ENCODE measurements at places on chromosomes 4 and X.
A peak's percentile ranks its signal among the peaks of the same experiment; 100 is the strongest.

GRCh38 chrX:136608295-136608933 lies 39.5 kb upstream of the CD40LG start:
- no peak overlapping the region for H3K4me3 ChIP-seq
- no peaks in the 10 kb centered on the region for H3K27me3 ChIP-seq
- no peaks in the 10 kb centered on the region for H3K36me3 ChIP-seq
- peaks cover 13% of the 10 kb centered on the region for H3K4me1 ChIP-seq

- H3K27ac ChIP-seq: no peak overlapping the region
- no peaks in the 10 kb centered on the region for H3K27me3 ChIP-seq
- no peaks in the 10 kb centered on the region for H3K36me3 ChIP-seq
- no peaks in the 10 kb centered on the region for H3K4me1 ChIP-seq
Measured at GRCh38 chr4:28675582-28675981, 1814.9 kb downstream of the STIM2 start.

GRCh38 chr4:38075370-38076152 lies 115.4 kb downstream of the PTTG2 start:
- peaks cover 8% of the 10 kb centered on the region for H3K4me1 ChIP-seq
- peaks cover 15% of the 10 kb centered on the region for H3K36me3 ChIP-seq
- H3K27ac ChIP-seq: peak overlapping the region; percentile 37

DNA sequence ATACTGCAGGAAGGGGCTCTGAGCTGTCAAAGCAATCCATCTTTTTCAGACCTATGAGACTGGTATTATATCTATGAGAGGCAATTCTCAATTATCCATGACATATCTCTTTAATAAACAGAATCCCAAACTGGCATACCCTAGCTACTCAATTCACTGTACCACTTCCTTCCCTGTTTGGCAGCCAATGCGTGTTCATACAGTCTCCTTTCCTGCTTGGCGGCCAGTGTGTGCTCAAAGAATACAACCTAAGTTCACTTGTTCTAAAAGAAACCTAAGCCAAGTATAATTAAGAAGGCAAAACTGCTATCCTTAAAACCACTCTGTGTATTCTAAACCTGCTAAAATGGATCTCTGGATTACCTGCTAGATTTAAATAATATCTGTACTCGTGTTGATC lies 38.3 kb downstream of the ARHGEF9 start:
- H3K36me3 ChIP-seq: no peaks in the 10 kb centered on the region
- peak; percentile 7 for DNase-seq
- peaks cover 50% of the 10 kb centered on the region for H3K4me1 ChIP-seq
- H3K27ac ChIP-seq: peak overlapping the region; percentile 79
- H3K4me3 ChIP-seq: no peak overlapping the region

- H3K36me3 ChIP-seq: no peaks in the 10 kb centered on the region
- H3K4me1 ChIP-seq: no peaks in the 10 kb centered on the region
- no peaks in the 10 kb centered on the region for H3K27me3 ChIP-seq
- no peak for DNase-seq
Measured at GRCh38 chr4:7275067-7275466, 82.7 kb downstream of the SORCS2 start.

GRCh38 chr4:183374950-183375555 lies 52.8 kb upstream of the CLDN24 start:
- H3K4me1 ChIP-seq: no peaks in the 10 kb centered on the region
- no peak overlapping the region for H3K27ac ChIP-seq
- no peak for DNase-seq
- no peaks in the 10 kb centered on the region for H3K36me3 ChIP-seq
- no peak overlapping the region for H3K4me3 ChIP-seq

- H3K4me3 ChIP-seq: no peak overlapping the region
- H3K27me3 ChIP-seq: no peaks in the 10 kb centered on the region
- no peaks in the 10 kb centered on the region for H3K36me3 ChIP-seq
- DNase-seq: no peak
- no peaks in the 10 kb centered on the region for H3K4me1 ChIP-seq
Measured at GRCh38 chrX:45601052-45601451, 400.4 kb upstream of the DIPK2B start.

GRCh38 chr4:79049840-79050540 lies 110.8 kb upstream of the PAQR3 start:
- DNase-seq: no peak
- no peaks in the 10 kb centered on the region for H3K27me3 ChIP-seq
- H3K4me1 ChIP-seq: no peaks in the 10 kb centered on the region
- no peaks in the 10 kb centered on the region for H3K36me3 ChIP-seq

GRCh38 chr4:15002659-15003400 lies 549 bp downstream of the CPEB2 start:
- peak overlapping the region; percentile 98 for H3K27ac ChIP-seq
- peak overlapping the region; percentile 87 for H3K4me3 ChIP-seq
- no peaks in the 10 kb centered on the region for H3K27me3 ChIP-seq
- peaks cover 2% of the 10 kb centered on the region for H3K4me1 ChIP-seq
- DNase-seq: peak; percentile 76
- H3K36me3 ChIP-seq: peaks cover 3% of the 10 kb centered on the region

- no peak for DNase-seq
- H3K27me3 ChIP-seq: no peaks in the 10 kb centered on the region
- H3K4me1 ChIP-seq: peaks cover 8% of the 10 kb centered on the region
- no peaks in the 10 kb centered on the region for H3K36me3 ChIP-seq
- H3K27ac ChIP-seq: no peak overlapping the region
- H3K4me3 ChIP-seq: no peak overlapping the region
Measured at GRCh38 chr4:2442175-2442993, 23.6 kb downstream of the CFAP99 start.

- H3K27ac ChIP-seq: no peak overlapping the region
- H3K36me3 ChIP-seq: no peaks in the 10 kb centered on the region
- no peaks in the 10 kb centered on the region for H3K27me3 ChIP-seq
- H3K4me1 ChIP-seq: no peaks in the 10 kb centered on the region
- no peak overlapping the region for H3K4me3 ChIP-seq
- no peak for DNase-seq
Measured at GRCh38 chr4:76804096-76804495, 93.8 kb downstream of the SOWAHB start.

- no peaks in the 10 kb centered on the region for H3K36me3 ChIP-seq
- H3K4me3 ChIP-seq: peak within 1 kb of the TSS; percentile 54
- no peaks in the 10 kb centered on the region for H3K27me3 ChIP-seq
- DNase-seq: no peak
- H3K4me1 ChIP-seq: peaks cover 8% of the 10 kb centered on the region
Measured at GRCh38 chrX:93673869-93674271, at the start of gene FAM133A. TSS of gene FAM133A (plus strand) at chrX:93674206. CDS start at chrX:93709420, 35,214 bp downstream.

DNA sequence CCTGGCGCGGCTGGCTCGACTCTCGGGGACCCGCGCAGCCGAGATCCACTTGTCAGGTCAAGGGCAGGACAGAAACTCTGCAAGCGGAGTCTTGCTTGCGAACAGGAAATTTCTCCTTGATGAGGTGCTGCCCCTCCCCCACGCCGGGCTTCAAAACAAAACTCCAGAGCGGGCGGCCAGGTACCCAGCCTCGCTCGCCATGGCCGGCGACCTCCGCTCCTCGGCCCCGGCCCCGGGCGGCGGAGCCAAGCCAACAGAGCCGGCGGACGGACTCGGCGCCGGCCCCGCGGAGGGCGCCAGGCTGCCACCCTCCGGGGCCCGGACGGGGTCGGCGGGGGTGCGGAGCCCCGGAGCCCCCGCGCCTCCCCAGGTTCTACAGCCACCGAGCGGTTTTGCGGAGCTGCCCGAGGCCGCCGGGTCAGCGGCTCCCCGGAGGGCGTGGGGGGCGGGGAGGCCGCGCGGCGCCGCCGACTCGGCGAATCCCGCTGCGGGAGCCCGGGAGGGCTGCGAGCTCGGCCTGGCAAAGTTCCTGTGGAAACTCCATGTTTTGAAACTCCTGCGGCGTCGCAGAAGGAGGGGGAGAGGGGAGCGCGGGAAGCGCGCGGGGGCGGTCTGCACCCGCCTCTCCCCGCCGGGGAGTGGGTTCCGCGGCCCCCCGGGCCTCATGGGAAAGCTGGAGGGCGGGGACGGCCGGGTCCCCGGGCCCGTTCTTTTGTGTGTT lies 11.7 kb upstream of the BCOR start:
- peaks cover 4% of the 10 kb centered on the region for H3K27me3 ChIP-seq
- DNase-seq: no peak
- peaks cover 32% of the 10 kb centered on the region for H3K4me1 ChIP-seq
- no peaks in the 10 kb centered on the region for H3K36me3 ChIP-seq

DNA sequence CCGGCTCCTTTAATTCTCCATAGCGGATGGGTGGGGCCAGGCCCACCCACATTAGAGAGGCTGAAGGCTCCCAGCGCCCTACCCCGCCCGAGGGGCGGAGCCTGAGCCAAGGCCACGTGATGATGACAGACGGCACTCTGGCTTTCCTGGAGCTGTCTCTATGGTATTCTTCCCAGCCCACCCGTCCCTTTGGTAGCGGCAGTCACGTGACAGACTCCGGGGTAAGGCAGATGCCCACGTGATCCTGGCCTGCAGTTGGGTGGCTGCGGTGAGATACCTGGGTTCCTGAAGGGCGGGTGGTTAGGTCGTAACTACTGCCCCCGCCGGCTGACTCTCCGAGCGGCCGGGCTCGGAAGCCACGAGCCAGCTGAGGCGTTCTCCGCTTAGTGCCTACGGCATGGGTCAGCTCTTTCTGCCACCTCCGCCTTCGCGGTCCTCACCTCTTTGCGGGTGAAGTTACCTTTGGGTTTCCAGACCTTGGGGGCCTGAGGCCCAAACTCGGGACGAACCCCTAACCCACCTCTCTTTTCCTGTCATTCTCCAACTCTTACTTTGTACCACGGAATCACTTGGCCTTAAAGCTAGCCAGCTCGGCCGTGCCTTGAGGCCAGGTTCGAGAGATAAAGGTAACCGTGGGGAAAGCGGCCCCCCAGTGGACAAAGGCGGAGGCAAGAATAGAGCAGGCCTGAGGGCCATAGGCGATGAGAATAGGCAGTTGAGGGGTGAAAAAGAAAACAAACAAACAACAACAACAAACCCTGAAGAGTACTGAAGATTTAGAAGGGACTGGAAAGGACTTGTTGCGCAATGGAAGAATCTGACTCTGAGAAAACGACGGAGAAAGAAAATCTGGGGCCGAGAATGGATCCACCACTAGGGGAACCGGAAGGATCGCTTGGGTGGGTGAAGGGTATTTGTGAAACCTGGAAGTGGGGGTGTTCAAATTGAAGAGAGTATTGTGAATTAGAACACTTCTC lies at the start of gene RRAGB:
Gene RRAGB (plus strand): TSS at position 229 of the 977 bp plus-strand sequence. CDS start 579 bp downstream, at position 808.
- H3K36me3 ChIP-seq: peaks cover 5% of the 10 kb centered on the region
- H3K4me3 ChIP-seq: peak within 1 kb of the TSS; percentile 67
- H3K4me1 ChIP-seq: peaks cover 11% of the 10 kb centered on the region
- peak; percentile 75 for DNase-seq
- no peaks in the 10 kb centered on the region for H3K27me3 ChIP-seq

DNA sequence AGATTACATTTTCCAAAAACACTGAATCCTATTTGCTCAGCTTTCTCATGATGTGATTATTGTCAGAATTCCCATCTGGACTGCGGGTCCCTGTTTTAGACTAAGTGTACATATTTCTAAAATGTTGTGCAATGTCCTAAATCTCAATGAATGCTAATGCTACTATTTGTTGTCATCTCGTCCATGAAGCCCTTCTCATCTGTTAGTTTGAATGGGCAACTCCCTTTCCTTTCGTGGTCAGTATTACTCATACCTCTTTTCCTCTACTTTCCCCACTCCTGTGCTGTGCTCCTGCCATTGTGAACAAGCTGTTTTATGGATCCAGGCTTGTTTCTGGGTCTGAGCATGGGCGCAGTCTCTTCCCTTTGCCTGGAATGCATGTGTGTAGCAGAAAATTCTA lies 91.0 kb downstream of the MID1 start:
- no peaks in the 10 kb centered on the region for H3K27me3 ChIP-seq
- H3K4me3 ChIP-seq: no peak overlapping the region
- no peaks in the 10 kb centered on the region for H3K4me1 ChIP-seq
- H3K36me3 ChIP-seq: no peaks in the 10 kb centered on the region

DNA sequence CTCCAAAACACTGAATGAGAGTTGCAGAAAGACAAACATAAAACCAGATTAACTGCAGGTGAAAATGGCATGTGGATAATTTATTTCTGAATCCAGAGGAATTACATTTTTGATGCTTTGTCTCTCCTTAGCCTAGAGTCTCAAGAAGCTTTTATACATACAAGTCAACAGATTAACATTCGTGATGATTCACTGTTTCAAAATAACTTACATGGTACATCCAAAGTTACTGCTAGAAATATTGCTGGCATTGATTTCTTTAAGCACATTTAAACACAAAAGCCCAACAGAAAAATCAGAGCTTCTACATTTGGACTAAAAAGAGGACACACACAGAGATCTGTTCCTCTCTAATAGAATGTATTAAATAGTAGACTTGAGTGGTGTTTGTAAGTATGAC lies 105.6 kb downstream of the AMELX start:
- H3K4me3 ChIP-seq: no peak overlapping the region
- no peaks in the 10 kb centered on the region for H3K36me3 ChIP-seq
- H3K27me3 ChIP-seq: no peaks in the 10 kb centered on the region
- no peak overlapping the region for H3K27ac ChIP-seq
- no peaks in the 10 kb centered on the region for H3K4me1 ChIP-seq

DNA sequence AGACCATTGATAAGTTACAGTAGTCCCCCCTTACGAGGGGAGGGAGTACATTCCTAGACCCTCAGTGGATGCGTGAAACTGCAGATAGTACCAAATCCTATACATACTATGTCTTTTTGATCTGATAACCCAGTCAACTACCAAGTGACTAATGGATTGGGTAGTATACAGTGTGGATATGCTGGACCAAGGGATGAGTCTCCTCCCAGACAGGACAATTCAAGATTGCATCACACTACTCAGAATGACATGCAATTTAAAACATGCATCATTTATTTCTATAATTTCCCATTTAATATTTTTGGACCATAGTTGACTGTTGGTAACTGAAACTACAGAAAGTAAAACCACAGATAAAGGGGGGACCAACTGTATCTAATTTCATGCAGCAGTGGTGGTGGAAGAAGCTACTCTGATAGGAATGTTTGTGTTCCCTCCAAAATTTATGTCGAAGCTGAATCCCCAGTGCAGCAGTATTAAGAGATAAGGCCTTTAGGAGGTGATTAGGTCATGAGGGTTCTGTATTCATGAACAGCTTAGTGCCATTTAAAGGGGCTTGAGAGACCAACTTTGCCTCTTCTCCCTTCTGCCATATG lies 11.9 kb downstream of the HADH start:
- no peaks in the 10 kb centered on the region for H3K36me3 ChIP-seq
- no peaks in the 10 kb centered on the region for H3K27me3 ChIP-seq
- no peak for DNase-seq
- H3K4me1 ChIP-seq: no peaks in the 10 kb centered on the region
- no peak overlapping the region for H3K27ac ChIP-seq

- peaks cover 3% of the 10 kb centered on the region for H3K4me1 ChIP-seq
- no peaks in the 10 kb centered on the region for H3K36me3 ChIP-seq
- H3K27ac ChIP-seq: no peak within 1 kb of the TSS
- H3K4me3 ChIP-seq: peak within 1 kb of the TSS; percentile 43
- DNase-seq: peak; percentile 35
Measured at GRCh38 chrX:118116713-118117550, at the start of gene KLHL13. TSS of gene KLHL13 (minus strand) at chrX:118116810. CDS start at chrX:118028473, 88,337 bp downstream.

GRCh38 chr4:26964512-26964911 lies 103.9 kb downstream of the STIM2 start:
- H3K4me1 ChIP-seq: no peaks in the 10 kb centered on the region
- peaks cover 4% of the 10 kb centered on the region for H3K36me3 ChIP-seq
- H3K27ac ChIP-seq: no peak overlapping the region
- no peaks in the 10 kb centered on the region for H3K27me3 ChIP-seq
- no peak for DNase-seq

DNA sequence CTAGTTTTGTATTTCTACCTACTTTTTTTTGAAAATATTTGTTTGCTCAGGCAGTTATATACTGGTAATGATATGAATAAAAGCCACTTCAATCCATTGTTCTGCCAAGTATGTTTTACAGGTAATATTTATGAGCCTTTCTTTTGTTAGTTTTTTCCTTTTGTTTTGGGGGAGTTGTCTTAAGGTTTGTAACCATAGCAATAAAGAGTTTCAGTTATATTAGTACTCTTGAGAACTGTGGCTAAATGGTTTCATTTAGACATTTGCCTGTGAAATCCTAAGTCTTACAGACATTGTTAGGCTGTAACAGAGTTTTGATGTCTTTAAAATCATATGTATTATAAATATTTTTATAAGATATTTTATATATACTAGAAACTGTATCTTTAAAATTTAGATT lies 150.1 kb downstream of the DIPK2B start:
- no peak overlapping the region for H3K27ac ChIP-seq
- H3K4me1 ChIP-seq: no peaks in the 10 kb centered on the region
- no peak for DNase-seq
- H3K27me3 ChIP-seq: no peaks in the 10 kb centered on the region
- H3K4me3 ChIP-seq: no peak overlapping the region

All from natural killer cell (primary cell).